ENCODE measurements at places on chromosomes 5 and 9.

GRCh38 chr5:84113246-84114105 is 271.2 kb downstream of the EDIL3 start:
- peak; percentile 2 for DNase-seq

- no peak for DNase-seq
These were observed 19.5 kb upstream of the PPARGC1B start for GRCh38 chr5:149710575-149710974.

DNA sequence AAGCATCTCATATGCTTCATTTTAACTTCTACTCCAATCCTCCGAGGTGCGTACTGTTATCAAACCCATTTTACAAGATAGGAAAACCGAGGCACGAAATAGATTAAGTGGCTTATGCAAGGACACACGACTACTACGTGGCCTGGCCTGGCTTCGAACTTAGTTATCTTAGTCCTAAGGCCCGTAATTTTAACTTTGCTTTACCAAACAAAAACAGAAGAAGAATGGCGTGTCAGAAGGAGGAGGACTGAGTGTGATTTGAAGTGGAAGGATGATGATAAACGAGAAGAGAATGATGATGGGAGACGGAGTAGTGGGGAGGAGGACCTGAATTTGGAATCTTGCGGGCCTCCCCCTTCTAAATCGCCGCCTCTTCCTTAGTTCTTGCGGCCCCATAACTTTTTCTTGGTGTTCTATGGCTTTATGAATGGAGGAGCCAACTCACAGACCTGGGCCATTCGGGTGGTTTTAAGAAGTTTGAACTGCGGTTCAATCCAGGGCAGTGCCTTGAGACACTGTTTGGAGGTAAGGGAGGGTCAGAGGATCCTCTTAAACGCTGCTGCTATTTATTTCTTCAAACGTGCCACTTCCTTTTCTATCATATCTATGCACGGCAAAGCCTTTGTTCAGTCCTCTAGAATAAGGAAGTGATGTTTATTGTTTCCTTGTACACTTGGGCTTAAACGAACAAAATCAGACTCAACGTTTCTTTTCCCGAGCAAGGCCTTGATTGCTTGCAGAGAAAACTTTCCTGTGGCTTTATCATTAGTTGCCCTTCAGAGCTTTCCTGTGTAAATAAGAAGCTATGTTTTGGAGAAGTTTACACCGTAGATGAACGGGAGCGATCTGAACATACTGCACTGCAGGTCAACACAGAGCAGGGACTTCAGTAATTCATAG is 795 bp downstream of the CNOT8 start:
- no peak for DNase-seq

- no peak for DNase-seq
These were observed 810.8 kb downstream of the TLE1 start for GRCh38 chr9:80878556-80878955.

DNA sequence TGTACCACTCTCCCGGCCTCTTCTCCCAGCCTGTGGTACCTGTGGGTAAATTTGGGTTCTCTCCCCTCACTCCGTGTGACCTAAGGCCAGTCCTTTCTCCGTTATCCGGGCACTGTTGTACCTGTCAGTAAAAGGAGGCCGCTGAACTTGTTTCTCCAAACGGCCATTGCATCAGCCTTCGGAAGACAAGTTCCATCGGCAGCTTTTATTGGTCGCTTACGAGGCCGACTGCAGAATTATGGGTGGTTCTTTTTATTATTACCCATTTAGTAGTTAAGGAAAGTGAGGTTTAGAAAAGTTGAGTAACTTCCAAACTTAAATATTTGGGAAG is 558 bp downstream of the GRPEL2 start:
- DNase-seq = no peak

DNA sequence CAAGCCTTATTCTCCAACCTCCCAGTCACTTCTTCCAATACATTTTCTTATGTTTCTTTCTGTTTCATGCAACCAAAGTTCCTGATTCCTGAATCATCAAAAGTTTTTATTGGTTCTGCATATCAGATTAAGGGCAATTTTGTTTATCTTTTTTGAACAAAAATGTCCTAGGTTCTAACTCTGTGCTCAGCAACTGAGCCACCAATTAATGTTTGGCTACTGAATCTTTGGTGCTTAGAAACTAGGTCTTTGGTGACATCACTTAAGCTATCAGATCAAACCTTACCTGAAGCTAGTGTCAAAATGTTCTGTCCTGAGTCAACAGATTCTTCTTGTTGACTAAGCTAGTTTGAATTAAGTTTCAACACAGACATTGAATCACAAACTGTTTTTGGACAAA is 56.1 kb downstream of the FGF18 start:
- no peak for DNase-seq

GRCh38 chr9:117873664-117874063 is 169.5 kb downstream of the TLR4 start:
- no peak for DNase-seq

GRCh38 chr9:93950619-93951601 is 4.2 kb downstream of the BARX1 start:
- no peak for DNase-seq

DNA sequence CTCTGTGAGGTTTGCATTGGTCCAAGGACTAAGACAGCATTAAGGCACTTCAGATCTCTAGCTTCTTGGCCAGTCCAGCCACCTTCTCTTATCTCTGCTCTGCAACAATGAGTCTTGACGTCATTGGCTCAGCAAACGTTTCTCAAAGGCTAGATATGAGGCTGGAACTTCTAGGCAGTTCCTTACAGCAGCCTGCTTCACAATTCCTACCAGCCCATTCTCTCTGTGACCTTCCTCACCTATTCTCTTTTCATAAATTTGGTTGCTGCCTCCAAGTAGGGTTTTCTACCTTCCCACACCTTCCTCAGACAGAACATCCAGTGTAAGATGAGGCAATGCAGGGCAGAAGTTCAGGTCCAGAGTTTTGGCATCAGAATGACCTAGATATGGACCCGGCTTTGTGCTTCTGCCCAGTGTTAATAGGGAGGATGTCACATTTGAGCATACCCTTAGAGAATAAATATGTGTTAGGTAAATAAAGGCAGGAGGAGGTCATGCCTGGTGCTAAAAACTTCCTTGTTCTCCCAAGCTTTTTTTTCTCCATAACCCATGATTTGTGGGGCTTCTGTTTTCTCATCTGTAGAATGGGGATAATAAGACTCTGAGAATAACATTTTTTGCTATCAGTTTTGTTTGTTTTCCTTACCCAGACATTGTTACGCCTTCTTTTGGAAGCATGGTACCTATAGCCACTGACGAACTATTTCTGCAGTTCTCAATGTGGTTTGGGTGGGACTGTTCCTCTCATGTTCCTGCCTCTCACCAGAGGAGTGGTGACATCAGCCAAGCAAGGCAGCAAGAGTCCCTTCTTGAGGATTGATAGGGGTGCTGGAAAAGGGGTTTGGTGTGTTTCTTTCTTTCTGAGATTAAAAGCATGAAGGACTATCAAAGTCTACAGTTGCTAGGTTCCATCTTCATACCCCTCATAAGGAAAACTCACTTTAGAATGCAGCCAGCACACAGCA is 220.6 kb upstream of the TRIM32 start:
- no peak for DNase-seq

- no peak for DNase-seq
These were observed 59.1 kb downstream of the FNBP1 start for GRCh38 chr9:129983891-129984290.

DNA sequence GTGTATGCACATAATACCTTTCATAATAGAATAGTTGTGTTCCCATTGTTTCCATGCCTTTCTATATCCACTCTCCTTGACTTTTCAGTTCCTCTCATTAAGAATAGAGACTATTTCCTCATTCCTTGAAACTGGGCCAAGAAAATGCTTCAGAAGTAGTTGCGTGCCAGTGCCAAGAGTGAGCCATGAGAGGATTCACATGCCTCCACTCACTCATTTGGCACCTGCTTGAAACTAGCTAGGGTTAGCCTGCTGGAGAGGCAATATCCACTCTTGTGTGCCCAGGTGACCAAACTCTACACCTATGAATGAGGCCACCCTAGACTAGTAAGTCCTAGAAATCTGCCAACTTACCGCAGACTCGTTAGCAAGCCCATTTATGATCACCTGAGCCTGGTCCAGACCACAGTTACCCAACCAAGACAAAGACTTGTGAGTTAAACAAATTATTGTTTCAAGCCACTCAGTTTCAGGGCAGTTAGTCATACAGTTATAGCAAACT is 276.3 kb downstream of the EPB41L4A start:
- DNase-seq = no peak

- DNase-seq = no peak
These were observed 13.6 kb upstream of the ADAMTS12 start for GRCh38 chr5:33905381-33905780.

DNA sequence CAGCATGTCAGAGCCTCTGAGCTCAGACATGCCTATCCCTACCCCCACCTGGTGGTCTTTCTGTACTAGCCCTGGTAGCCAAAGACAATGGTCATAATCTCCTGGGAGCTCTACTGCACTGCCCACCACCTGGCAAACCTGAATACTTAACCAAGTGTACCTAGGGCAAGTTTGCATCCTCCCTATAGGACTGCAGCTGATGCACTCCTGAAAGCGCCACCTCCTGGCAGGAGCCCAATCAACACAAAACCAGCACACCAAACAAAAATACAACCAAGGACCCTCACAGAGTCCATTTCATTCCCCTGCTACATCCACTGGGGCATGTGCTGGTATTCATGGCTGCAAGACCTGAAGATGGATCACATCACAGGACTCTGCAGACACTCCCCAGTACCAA is 14.8 kb upstream of the FAM174A start:
- DNase-seq = no peak

DNA sequence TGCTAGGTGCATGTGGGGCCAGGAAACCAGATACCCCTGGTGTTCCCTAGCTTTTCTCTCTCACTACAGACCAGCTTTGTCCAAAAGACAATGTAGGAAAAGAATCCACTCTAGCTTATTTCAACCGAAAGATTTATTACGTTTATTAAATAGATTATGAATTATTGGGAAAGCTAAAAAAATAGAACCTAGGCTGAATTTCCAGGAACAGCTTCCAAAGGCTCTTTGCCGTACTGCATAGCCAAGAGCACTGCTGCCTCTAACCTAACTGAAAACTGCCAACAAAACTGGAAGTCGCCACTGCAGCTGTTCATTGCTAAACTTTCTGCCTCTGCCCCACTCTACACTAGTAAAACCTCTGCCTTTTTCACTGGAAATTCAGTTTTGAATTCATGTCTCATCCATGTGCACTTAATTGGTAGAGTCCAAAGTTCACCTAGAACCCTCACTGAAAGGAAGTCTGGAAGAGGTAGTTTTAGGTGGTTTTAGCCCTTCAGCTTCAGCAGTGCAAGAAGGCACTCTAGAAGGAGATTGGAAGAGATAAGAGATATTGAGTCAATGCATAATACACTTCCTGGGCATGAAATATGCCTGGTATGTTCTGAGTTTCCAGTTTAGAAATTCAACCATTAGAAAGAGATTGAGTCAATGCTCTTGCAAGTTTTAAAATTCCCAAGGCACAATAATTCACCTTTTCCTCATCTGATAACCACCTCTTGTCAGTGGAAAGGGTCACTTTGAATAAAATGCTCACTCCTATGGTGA is 927.9 kb downstream of the MAT2B start:
- DNase-seq = no peak

DNA sequence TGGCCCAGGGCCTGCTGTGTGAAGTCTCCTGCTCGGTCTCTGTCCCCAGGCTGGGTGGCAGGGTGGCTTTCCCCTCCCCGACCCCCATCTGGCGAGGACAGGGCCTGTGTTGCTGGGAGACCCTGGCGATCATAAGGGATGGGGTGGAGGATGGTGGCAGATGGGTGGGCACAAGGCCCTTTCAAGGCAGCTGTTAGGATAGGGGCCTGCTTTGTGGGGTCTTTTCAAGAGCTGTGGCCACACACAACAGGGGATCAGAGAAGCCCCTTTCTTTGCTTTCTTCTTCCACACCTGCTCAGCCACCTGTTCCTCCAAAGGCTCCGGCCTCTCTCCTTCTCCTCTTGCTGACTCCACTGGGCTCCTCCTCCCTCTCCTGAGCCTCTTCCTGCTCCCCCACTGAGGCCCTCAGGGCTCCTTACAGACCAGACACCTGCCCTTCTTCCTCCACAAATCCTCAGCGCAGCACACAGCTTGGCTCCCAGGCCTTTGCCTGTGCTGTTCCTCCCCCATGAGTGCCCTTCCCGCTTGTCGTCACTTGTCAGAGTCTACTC is 15.0 kb upstream of the NEURL1B start:
- DNase-seq = peak; percentile 38

DNA sequence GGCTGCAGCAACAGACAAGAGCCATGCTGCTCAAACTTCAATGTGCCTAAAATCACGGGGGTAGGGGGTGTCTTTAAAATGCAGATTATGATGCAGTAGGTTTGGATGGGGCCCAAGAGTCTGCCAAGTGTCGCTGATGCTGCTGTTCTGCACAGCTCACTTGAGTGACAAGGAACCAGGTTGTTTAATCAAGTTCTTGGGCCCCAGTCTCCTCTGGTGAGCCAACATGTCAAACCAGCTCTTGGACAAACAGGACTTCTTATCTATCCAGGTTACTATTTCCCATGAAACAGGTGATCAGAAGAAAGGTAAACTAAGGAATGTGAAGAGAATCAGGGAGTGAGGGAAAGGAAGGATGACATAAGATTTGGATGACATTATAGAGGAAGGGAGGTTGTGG is 78.0 kb downstream of the APBA1 start:
- DNase-seq = no peak

GRCh38 chr5:123207852-123208251 is 118.8 kb downstream of the PRDM6 start:
- DNase-seq = no peak

DNA sequence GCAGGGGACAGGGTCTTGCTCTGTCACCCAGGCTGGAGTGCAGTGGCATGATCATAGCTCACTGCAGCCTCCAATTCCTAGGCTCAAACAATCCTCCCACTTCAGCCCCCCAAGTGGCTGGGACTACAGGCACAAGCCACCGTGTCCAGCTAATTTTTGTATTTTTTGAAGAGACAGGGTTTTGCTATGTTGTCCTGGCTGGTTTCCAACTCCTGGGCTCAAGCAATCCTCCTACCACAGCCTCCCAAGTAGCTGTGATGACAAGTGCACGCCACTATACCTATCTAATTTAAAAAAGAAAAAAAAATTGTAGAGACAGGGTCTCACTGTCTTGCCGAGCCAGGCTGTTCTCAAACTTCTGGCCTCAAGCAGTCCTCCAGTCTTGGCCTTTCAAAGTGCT is 31.6 kb upstream of the LECT2 start:
- DNase-seq = no peak

GRCh38 chr9:385818-386398 is 171.2 kb downstream of the DOCK8 start:
- peak; percentile 80 for DNase-seq

GRCh38 chr9:21502586-21502985 is 20.5 kb upstream of the IFNE start:
- no peak for DNase-seq

GRCh38 chr9:82284758-82285157 is 296.2 kb downstream of the SPATA31D1 start:
- DNase-seq = no peak

DNA sequence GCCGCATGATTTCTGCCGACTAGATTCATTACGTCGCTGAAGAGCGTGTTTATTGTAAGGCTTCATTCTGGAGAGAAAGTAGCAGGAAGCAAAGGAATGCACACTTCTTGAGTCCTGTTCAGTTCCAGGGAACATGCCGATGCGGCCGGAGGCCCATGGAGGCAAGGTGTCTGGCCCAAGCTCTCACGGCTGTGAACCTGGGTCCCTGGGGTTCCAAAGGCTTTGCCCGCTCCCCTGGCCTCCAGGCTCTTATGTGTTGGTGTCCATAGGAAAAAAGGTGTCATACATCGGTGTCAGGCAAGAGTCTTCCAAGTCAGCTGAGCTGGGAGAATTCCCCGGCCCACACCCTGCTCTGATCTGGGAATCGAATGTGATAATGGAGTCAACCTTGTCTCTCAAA is 64.7 kb downstream of the WWC1 start:
- no peak for DNase-seq

All from NCI-H2171 treated with DMSO at 0.1 percent for 48 hours (cell line).